ENCODE measurements at places on chromosomes 1 and 21.

- no peak for DNase-seq
Measured at GRCh38 chr1:42684139-42684538, 1.9 kb downstream of the YBX1 start.

DNA sequence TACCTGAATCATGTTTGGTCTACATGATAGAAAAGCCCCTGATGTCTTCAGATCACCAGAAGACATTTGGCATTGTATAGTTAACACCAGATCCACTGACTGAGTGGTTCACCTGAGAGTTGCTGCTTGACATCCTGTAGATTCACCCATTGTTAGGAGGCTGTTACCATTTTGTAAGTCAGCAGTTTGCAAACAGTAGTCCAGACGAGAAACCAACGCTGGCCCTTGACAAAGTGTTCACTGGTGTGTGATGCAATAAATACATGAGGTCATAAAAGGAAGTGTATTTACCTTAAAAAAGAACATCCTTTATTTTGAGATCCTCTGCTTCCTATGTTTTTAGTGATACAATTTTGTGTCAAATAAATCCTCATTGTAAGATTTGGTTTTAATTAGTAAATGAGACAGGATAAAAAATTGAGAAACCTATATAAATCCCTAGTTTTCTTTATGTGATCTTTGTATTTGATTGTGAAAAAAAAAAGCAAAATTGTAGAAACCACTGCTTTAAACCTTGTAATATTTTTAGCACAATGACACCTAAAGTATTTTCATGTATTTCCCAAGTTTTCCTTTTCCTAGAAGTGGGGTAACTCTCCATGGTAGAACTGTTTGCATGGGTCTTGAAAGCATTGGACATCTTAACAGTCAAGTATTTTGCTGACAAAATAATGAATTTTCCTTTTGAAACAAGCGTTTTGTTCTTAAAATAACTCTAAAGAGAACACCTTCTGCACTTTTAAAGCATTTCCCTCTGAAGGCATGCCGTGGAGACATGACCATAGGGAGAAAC lies 204.3 kb downstream of the FGGY start:
- no peak for DNase-seq

DNA sequence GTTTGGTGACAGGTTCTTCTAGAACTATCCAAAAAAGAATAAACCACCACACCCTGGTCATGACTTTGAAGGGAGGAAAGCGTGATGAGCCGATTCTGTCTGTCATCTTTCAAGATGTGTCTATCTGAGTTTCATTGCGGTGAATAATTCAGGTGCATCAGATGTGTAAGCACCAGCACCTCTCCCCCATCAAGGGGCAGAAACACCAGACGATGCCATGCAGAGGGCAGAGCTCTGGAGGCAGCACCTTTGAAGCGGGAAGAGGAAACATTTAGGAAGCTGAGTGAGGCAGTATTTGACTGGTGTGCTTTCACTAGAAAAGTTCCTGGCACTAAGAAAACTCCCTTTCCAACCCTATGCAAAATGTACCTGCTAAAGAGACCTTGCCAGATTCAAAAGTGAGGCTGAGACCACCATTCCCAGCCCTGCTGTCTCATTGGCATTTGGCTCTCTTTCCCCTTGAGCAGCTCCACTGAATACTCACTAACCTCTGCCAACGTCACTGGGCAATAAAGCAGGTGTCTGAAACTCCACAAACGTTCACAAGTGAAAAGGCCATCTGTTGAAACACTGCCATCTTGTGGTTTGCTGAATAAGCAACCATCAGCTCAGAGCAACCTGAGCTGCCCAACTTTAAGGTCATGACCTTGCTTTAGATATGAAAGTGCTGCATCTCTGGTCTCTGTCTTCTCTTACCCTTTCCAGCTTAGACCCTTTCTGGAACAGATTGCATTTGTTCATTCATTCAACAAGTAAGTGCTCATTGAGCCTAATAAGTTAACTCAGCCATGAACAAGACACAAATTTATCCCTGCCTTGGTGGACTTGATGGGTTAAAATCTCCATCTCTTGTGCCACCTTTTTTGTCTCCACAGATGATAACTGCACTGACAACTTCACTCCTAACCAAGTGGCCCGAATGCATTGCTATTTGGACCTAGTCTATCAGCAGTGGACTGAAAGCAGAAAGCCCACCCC lies 228.6 kb downstream of the PAPPA2 start:
- DNase-seq, result no peak

DNA sequence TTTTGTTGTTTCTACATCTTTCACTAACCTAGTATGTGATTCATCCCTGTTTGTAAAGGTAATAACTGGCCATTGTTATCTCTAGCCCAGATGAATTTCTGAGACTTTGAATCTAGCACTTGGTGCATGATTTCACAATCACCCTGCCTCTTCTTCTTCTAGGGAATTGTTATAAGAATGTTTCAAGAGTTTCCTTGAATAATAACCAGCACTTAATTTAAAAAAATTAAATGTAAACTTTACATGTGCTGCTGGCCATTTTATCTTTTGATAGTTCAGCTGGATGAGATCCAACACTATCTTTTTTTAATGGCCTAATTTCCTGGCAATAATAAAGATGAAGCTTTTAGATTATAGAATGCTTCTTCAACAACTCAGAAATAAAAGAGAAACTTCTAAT lies 31.8 kb downstream of the UBE2U start:
- no peak for DNase-seq

- DNase-seq, result no peak
Measured at GRCh38 chr1:194309269-194309668, 1122.9 kb upstream of the B3GALT2 start.

GRCh38 chr21:24737296-24737850 lies 869.9 kb downstream of the MRPL39 start:
- no peak for DNase-seq

GRCh38 chr21:44299458-44300261 lies at the start of gene PFKL:
TSS of gene PFKL (plus strand) at chr21:44300053. CDS start at chr21:44300106, 53 bp downstream.
- DNase-seq, result peak; percentile 74

- no peak for DNase-seq
Measured at GRCh38 chr1:87800006-87800405, 471.3 kb downstream of the LMO4 start.

Data from natural killer cell treated with Interleukin-12 subunit alpha and Interleukin-12 subunit beta and Interleukin-15 and Interleukin-18, amount 100 ng/mL, for 72 hours (primary cell).